SJSA1 (cell line): ENCODE measurements at places on chromosomes 7 and 10. TPM values are rescaled to one million over a fixed set of nuclear protein-coding genes. Genes with fewer than 3 reads are reported as not detected.

- DNase-seq = peak; percentile 70
These were observed 54.6 kb downstream of the EEPD1 start for GRCh38 chr7:36207451-36208291.

GRCh38 chr7:29410996-29411395 is 152.6 kb upstream of the PRR15 start:
- no peak for DNase-seq

DNA sequence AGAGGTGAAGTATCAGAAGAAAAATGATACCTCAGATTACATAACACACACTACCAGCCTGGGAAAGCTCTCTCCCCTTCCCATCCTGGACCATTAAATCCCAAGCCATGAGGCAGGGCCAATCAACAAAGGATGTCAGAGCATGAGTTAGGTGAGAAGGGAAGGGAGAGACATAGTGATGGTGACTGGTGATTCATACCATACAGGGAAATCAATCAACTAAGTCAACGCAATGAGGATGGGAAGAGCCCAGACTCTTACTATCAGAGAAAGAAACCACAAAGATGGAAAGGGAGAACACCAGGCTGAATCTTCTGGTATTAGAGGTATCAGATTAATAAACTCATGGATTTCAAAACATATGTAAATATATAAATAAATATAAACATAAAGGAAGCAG is 185.4 kb downstream of the KMT2E start:
- no peak for DNase-seq

GRCh38 chr7:20354610-20355528 is 24.2 kb downstream of the ITGB8 start:
- no peak for DNase-seq

GRCh38 chr10:52066383-52066782 is 247.7 kb upstream of the DKK1 start:
- DNase-seq = no peak

GRCh38 chr7:45649560-45650346 is 75.6 kb downstream of the ADCY1 start:
- no peak for DNase-seq

AS3MT gene
- total RNA-seq = 0.09 and 0.45 TPM in 2 replicates

SFTPD gene
- total RNA-seq = 0.29 TPM in 1 of 2 replicates, not detected in the other

TSPAN33 gene
- total RNA-seq = 0.19 and 0.82 TPM in 2 replicates
